ENCODE measurements at places on chromosomes 1 and 21. TPM values are rescaled to one million over a fixed set of nuclear protein-coding genes. Genes with fewer than 3 reads are reported as not detected.

PTGS2 gene
- 32.2 TPM for total RNA-seq

OLIG2 gene
- total RNA-seq = not detected

DNA sequence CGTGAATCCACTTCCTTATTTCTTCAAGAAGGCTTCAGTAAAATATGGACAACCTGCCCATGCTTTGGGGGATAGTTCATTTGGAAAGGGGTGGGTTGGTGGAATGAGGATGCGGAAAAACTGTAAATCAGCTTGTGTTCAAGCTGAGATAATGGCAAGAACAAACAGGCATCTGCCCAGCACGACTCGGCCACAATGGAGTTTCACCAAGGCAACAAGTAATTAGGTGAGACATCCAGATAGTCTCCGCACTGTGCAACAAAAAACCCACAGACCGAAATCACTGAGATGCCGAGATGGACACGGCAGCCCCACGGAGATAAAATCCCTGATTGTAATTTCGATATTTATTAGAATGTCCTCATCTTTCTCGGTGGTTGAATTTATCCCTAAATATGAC lies 455.2 kb downstream of the AJAP1 start:
- no peaks in the 10 kb centered on the region for H3K36me3 ChIP-seq
- no peak overlapping the region for H3K27ac ChIP-seq
- no peaks in the 10 kb centered on the region for H3K27me3 ChIP-seq
- H3K4me3 ChIP-seq = no peak overlapping the region

DNA sequence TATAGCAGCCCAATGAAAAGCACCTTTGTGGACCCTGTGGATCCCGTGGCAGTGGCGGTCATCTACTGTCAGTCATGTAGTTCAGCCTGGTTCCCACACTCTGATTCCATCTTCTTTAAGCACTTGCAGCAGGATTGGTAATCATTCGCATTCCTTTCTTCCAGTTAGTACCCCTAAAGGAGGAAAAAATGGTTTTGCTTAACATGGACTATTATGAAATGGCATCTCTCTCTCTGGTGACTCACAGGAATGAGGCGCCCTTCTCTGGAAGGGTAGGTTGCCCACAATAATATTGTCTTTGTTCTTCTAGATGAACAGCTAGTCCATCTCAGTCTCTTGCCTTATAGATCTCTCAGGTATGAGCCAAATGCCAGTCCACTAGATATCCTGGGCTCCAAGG lies 127.9 kb upstream of the MROH9 start:
- no peaks in the 10 kb centered on the region for H3K27me3 ChIP-seq
- no peak overlapping the region for H3K4me3 ChIP-seq
- no peaks in the 10 kb centered on the region for H3K36me3 ChIP-seq
- no peak for DNase-seq
- H3K4me1 ChIP-seq = peaks cover 5% of the 10 kb centered on the region

- no peaks in the 10 kb centered on the region for H3K36me3 ChIP-seq
- H3K4me1 ChIP-seq = peaks cover 18% of the 10 kb centered on the region
- H3K27me3 ChIP-seq = no peaks in the 10 kb centered on the region
- peak overlapping the region; percentile 80 for H3K27ac ChIP-seq
Measured at GRCh38 chr21:39105341-39105765, 77.9 kb downstream of the PSMG1 start.

GRCh38 chr1:60895252-60895651 lies 187.1 kb upstream of the NFIA start:
- H3K4me1 ChIP-seq = no peaks in the 10 kb centered on the region
- H3K27ac ChIP-seq = no peak overlapping the region

- peak overlapping the region; percentile 83 for H3K27ac ChIP-seq
- H3K4me3 ChIP-seq = no peak overlapping the region
- no peaks in the 10 kb centered on the region for H3K27me3 ChIP-seq
- no peaks in the 10 kb centered on the region for H3K36me3 ChIP-seq
- DNase-seq = no peak
- peaks cover 2% of the 10 kb centered on the region for H3K4me1 ChIP-seq
Measured at GRCh38 chr1:198681252-198681651, 42.4 kb downstream of the PTPRC start.

- peak overlapping the region; percentile 9 for H3K4me3 ChIP-seq
- DNase-seq = no peak
- peak overlapping the region; percentile 63 for H3K27ac ChIP-seq
- no peaks in the 10 kb centered on the region for H3K4me1 ChIP-seq
- no peaks in the 10 kb centered on the region for H3K36me3 ChIP-seq
Measured at GRCh38 chr1:241551759-241552638, 19.8 kb downstream of the KMO start.

GRCh38 chr1:174230399-174230798 lies 71.1 kb downstream of the RABGAP1L start:
- no peak for DNase-seq
- H3K4me3 ChIP-seq = no peak overlapping the region
- peaks cover 11% of the 10 kb centered on the region for H3K36me3 ChIP-seq
- H3K4me1 ChIP-seq = no peaks in the 10 kb centered on the region
- no peak overlapping the region for H3K27ac ChIP-seq

DNA sequence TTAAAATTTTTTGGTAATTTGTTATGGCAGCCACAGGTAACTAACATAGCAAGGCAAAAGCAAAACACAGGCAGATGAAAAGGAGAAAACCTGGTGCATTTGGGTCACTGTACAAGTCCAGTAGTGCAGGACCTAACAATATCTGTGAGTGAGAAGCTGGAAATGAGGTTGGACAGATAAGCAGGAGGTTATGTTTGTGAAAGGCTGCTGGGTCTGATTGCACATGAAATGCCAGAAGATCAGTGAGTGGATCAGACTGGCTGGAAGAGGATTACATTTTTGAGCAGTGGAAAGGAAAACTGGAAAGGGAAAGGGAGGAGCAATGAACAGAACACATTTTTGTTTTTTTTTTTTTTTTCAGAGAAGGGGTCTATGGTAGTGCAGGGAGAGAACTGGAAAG lies 73.6 kb downstream of the CYYR1 start:
- H3K27me3 ChIP-seq = no peaks in the 10 kb centered on the region
- DNase-seq = no peak

- H3K27ac ChIP-seq = peak overlapping the region; percentile 87
- no peak overlapping the region for H3K4me3 ChIP-seq
- peak; percentile 29 for DNase-seq
Measured at GRCh38 chr1:26539722-26540121, 10.2 kb downstream of the RPS6KA1 start.

DNA sequence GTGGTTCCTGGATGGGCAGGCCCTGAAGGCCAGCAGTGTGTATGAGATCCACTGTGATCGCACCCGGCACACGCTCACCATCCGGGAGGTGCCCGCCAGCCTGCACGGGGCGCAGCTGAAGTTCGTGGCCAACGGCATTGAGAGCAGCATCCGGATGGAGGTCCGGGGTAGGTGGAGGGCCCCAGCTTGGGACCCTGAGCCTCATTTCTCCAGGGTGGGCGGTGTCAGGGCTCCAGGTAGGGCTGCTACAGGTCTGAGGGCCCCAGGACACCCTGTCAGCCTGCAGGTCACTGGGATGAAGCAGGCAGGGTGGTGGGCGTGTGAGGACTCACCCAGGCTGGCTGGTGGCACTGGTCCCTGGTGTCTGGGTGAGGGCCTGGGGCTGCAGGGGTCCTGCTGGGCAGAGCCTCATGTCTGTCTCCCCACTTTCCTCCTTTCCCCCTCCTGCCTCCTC lies 7.8 kb downstream of the OBSCN start:
- peaks cover 12% of the 10 kb centered on the region for H3K4me1 ChIP-seq
- H3K36me3 ChIP-seq = peaks cover 9% of the 10 kb centered on the region
- peak; percentile 69 for DNase-seq
- no peak overlapping the region for H3K4me3 ChIP-seq

DNA sequence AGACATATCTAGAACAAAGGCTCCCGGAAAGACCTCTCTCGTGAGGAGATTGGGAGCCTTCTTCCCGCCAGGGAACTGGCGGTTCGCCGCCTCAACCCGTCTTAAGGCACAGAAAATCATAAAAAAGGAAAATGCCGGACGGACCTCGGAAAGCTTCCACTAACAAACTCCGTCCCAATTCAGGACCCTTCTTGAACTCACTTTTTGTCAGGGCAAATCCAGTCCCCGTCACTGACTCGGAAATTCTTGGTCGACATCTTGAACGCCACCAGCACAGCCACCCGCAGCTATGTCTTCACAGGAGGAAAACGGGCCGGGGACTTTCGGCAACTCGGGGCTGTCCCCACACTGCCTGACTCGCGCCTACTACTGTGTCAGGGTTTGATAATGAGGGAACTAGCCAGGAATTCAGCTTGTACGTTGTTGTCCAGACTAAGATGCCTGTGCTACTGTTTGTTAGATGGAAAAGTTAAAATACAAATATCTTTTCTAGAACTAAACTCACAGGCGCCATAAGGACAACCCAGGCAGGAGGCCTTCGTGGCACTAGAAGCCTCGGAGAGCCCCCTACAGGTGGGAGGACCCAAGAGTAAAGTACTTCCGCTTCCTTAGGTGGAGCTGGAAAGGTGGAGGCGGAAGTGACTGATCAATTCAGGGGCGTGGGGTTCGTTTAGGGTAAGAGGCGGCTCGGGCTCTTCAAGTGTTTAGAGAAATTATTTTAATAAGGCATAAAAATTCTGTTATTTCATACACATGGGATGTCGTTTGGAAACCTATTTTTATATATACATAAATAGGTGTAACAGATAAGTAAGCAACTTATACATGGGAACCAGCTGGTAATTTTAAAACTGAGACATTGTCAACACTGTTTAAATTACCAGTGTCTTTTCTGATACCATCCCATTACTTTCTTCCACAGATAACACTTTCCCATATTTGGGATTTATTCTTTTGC lies at the start of gene ZRANB2:
Gene ZRANB2, minus strand, starts transcription at position 297 of the 958 bp plus-strand sequence. Its CDS starts 40 bp downstream, at position 257.
- peak within 1 kb of the TSS; percentile 87 for H3K27ac ChIP-seq
- H3K27me3 ChIP-seq = no peaks in the 10 kb centered on the region
- DNase-seq = peak; percentile 87
- H3K36me3 ChIP-seq = peaks cover 25% of the 10 kb centered on the region
- peak within 1 kb of the TSS; percentile 75 for H3K4me3 ChIP-seq

- H3K4me3 ChIP-seq = no peak overlapping the region
- DNase-seq = peak; percentile 82
- no peak overlapping the region for H3K27ac ChIP-seq
- H3K4me1 ChIP-seq = peaks cover 44% of the 10 kb centered on the region
- no peaks in the 10 kb centered on the region for H3K27me3 ChIP-seq
Measured at GRCh38 chr1:205438213-205439158, 16.6 kb upstream of the LEMD1 start.

GRCh38 chr1:81703391-81703755 lies 97.4 kb upstream of the ADGRL2 start:
- peaks cover 5% of the 10 kb centered on the region for H3K4me1 ChIP-seq
- H3K27me3 ChIP-seq = no peaks in the 10 kb centered on the region
- H3K27ac ChIP-seq = no peak overlapping the region
- no peak for DNase-seq
- no peaks in the 10 kb centered on the region for H3K36me3 ChIP-seq
- no peak overlapping the region for H3K4me3 ChIP-seq

DNA sequence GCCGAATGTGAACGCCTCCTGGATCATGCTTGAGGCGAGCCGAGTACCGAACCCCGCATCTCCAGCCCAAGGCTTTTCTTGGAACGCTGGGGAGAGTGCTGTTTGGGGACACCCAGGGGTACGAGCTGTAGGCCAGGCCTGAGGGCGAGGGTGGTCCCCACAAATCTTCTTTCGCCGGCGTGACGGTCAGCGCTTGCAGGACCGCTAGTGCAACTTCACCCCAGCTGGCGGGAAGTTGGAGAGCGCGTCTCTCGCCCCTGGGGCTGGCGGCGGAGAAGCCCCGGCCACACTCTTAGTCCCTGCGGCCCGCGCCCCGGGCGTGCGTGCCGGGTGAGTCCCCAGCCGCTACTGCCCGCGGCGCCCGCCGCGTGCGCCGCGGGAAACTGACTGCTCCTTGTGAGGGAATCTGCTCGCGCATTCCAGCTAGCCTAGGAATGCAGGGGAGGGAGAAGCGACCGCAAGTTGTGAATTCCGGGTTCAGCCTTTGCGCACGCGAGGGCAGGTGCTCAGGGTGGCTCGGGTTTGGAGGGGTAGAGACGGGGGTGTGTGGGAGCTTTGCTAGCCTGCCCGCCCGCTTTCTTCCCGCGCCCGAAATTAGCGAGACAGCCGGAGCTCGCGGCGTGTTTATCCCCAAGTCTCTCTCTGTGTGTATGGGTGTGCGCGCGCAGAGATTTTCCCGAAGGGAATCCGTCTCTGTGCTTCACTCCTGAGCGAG lies 884 bp downstream of the LHX4 start:
- H3K27me3 ChIP-seq = peaks cover 47% of the 10 kb centered on the region
- peak overlapping the region; percentile 80 for H3K4me3 ChIP-seq
- peak; percentile 88 for DNase-seq
- no peak overlapping the region for H3K27ac ChIP-seq

All from upper lobe of left lung (tissue), 6 donors.